ENCODE measurements at places on chromosomes 13 and 19.
A peak's percentile ranks its signal among the peaks of the same experiment; 100 is the strongest.

- DNase-seq, result no peak
Measured at GRCh38 chr13:72462166-72462565, 265.3 kb downstream of the MZT1 start.

DNA sequence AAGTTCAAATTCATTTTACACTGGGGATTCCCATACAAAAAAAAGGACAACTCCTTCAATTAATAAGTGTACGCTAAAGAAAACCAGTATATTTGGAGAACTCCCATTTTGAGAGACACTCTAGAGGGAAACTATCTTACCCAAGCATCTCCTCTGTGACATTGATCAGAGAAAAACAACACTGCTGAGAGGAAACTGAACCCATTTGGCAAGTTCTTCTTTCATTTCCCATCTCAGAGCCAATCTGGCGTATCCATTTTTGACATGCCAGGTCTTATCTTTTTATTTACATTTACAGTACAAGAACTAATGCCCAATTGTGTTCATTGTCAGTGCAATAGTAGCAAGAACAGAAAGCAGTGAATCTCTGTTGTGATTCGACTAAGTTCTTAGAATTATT lies 30.1 kb downstream of the LIG4 start:
- no peak for DNase-seq

DNA sequence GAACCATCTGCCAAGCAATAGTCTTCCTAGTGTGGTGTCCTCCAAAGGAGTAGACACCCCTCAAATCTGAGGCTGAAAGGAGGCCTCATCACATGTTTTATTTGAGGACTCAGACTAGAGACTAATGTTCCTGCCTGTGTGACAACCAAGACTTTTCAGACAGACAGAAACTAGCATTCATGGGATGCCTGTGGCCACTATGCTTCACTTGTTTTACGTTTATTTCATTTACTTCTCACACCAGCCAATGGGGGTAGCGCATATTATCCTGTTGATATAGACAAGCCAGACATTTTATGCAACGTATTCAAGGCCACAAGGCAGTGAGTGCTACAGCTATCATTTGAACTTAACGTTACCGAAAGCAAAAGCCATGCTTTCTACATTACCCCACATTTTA lies 391.7 kb upstream of the HTR2A start:
- DNase-seq, result no peak

DNA sequence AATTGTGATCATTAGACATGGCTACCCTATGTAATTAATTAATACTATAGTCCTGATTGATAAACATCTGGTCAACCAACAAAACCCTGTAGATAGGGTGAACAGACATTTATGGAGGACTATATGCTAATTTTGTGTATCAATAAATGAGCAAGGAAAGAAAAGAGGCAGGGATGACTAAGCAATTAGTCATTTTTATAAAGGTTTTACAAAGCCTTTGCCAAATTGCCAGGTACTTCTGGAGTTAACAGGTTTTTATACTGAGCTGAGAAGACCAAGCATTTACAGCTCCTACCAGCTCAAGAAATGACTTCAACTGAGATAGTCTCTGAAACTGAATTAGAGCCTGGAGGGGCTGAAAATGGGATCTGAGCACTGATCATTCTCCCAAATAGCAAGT lies 186.8 kb upstream of the PRR20A start:
- DNase-seq, result no peak

DNA sequence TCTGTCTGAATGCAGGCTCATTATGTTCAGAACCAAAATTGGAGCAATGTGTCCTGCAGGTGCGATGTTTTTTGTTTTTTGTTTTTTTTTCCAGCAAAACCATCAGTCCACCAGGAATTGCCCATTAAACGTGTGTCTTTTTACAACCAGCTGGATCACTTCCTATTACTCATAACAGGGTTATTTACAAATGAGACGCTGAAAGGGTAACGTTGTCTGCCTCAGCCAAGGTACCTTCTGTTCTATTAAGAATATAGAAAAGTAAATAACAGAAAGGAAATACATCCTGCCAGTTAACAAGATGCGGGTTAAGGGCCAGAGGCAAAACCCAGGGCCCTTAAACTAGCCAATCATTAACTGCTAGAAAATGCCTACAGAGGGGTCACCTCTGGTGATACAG lies 590.4 kb downstream of the TBC1D4 start:
- DNase-seq, result no peak

GRCh38 chr13:113862931-113863523 lies 849 bp downstream of the GAS6 start:
- DNase-seq, result no peak

DNA sequence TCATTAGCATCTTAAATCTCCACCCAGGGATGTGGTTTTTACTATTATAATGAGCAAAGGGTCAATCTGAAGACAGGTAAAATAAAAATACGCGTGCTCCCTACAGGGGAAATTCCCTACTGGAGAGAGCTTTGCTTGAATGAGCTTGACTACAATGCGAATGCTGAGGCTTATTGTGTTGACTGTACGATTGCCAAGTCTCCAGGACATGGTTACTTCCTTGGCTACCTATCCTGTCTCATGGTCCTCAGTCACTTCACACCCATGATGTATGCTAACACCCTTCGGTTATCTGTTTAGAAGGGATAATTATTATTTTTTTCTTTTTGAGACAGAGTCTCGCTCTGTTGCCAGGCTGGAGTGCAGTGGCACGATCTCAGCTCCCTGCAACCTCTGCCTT lies 61.7 kb downstream of the ZNF627 start:
- DNase-seq, result no peak

- DNase-seq, result no peak
Measured at GRCh38 chr13:37953696-37954095, 84.1 kb upstream of the TRPC4 start.

DNA sequence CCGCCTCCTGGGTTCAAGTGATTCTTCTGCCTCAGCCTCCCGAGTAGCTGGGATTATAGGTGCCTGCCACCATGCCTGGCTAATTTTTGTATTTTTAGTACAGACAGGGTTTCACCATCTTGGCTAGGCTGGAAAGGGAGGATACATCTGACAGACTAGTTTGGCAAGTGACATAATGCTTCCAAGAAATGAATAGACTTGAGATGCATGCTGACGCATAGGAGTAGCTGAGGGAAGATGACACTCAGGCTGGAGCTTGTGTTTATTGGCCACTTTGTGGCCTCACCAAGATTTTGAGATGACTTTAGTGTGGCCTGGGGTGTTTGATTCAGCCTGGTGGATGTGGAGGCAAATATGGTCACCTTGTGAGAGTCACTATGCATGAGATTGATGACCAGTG lies 4.0 kb downstream of the ZNF586 start:
- no peak for DNase-seq

DNA sequence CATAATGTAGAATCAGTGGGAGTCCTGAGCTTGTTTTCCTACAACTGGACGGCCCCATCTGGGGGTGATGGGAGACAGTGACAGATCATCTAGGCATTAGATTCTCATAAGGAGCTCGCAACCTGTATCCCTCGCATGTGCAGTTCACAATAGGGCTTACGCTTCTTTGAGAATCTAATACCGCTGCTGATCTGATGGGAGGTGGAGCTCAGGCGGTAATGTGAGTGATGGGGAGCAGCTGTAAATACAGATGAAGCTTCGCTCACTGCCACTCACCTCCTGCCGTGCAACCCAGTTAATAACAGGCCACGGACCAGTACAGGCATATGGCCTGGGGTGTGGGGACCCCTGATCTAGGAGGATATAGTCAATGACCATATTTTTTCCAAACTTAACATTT lies 38.8 kb downstream of the RCBTB1 start:
- DNase-seq, result no peak

DNA sequence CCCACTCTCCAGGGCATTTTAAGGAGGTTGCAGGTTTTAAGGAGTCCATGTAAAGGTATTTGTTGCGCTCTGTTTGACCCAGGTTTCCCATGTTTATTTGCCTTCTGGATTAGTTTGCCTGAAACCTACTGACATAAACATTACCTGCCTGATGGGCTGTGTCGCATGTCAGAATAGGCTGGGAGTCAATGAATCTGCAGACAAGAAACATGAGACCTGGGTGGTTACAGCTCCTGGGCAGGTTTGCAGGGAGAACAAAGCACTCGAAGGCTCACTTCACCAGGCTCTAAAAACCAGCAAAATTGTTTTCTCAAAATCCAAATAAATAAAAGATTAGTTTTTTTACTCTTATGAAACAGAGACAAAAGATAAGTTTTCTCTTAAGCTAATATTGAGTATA lies 114.4 kb upstream of the SERTM1 start:
- DNase-seq, result no peak

DNA sequence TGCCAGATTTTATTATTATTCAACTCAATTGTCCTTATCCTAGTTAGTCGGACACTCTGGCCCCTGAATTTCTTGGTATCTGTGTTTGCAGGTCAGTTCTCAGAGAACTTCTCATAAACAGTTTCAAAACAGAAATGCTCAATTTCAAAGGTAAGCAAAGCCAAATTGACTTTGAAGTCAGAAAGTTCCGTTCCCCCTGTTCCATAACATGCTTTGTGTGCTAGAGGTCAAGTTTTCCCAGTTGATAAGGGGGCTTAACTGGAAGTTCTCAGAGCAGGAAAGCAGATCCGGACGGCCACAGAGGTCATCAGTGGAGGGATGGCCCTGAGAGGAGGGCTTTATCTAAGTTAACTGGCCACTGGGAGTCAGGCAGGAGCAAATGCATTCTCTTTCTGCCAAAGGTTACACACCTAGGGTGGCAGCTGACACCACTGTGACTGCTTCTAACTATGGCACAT lies 417.2 kb downstream of the COG6 start:
- no peak for DNase-seq

DNA sequence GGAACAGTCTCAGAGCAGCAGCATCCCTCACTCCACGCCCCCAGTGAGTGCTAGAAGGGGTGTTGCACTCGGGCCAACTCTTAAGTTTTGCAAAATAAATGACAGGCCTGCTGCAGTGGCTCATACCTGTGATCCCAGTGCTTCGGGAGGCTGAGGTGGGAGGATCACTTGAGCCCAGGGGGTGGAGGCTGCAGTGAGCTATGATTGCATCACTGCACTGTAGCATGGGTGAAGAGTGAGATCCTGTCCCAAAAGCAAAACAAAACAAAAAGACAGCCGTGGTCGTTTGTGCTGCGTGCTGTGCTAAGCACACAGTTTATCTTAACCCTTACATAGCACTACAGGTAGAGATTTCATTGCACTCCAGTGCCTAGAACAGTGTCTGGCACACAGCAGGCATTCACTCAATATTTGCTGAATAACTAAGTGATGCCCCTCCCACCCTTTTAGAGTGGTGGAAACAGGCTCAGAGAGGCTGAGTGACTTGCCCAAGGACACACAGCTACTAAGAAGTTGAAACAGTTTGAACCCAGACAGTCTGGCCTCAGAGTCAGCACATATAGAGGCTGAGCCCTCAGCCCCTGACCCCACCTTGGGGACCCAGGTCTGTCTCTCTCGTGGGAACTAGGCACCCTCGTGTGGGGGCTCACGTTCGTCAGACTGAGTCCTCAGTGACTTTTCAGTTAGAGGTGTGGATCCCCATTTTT lies 18.3 kb downstream of the KCNC3 start:
- no peak for DNase-seq

- peak; percentile 9 for DNase-seq
Measured at GRCh38 chr13:81017513-81018152, 676.7 kb upstream of the SPRY2 start.

Data from foreskin melanocyte (primary cell).